ENCODE measurements at places on chromosomes 5 and 9.

GRCh38 chr5:80904533-80905187, 55.5 kb upstream of the RASGRF2 start:
- DNase-seq: no peak

DNA sequence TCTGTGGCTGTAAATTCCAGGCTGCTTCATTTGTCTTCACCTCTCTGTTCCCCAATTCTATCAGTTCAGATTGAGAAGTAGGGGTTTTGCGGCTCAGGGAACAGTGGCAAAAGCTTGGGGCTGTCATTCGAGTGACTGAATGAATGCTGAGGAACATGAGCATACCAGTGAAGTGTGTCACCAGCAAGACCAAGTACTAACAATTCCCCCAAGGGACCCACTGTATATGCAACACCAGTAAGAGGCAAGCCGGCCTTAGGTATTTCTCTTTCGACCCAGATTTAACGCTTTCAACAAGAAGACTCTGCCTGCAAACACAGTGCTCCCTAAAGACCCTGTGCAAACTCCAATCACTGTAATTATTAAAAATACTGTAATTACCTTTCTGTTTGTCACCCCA, 25.8 kb downstream of the KLHL3 start:
- DNase-seq: no peak

- DNase-seq: no peak
Measured at GRCh38 chr5:67104859-67105258, 91.7 kb downstream of the CD180 start.

DNA sequence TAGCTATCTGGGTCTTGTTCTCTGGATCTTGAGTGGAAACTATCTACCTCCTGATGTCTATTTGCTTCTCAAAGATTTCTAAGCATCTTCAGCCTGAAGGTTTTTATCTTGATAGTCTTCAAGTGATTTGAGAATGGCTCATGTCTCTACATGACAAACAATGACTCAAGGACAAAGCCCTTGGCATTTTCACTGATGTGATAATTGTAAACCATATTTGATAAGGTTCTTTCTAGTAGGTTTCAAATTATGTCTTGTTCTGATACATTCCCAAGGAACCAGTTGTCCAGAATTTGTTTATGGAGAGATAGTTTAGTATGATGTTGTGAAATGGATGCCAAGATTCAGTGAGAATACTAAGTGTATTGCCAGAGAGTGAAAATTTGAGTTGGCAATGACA, 1079.3 kb upstream of the CDH9 start:
- DNase-seq: no peak

- DNase-seq: no peak
Measured at GRCh38 chr9:101465326-101465915, 29.8 kb upstream of the ALDOB start.

DNA sequence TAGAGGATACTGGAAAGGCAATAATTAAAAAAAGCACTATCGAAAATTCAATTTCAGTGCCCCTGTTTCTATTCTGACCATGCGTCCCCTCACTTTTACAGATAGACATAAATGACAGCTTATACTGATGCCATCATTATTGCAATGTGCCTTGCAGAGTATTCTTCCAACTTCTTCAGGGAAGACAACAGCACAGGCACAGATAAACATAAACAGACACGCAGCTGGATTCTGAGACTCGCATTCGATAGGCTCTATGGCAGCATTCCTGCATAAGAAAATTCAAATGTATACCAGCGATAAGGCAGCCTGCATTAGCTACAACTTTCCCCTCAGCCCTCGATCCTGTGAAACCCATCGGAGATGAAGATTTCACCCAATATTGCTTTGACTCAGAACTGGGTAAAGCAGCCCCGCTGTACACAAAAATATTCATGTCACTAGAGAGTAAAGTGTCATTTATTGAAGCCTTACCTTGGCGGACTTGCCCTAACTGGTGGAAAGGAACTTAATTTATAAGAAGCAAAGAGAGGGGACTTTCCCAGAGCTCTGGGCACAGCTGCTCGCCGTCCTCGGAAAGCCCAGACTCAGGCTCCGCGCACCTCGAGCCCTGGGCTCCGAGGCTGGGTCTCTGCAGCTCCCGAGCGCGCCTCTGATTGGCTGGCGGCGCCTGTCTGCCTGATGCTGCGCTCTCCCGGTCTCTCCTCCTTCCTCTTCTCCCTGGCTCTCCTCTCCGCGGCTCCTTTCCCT, at the start of gene CDH18:
Gene CDH18 (minus strand): TSS at position 589 of the 750 bp plus-strand sequence. CDS start 149,214 bp downstream, outside the sequence.
- no peak for DNase-seq

GRCh38 chr9:137382444-137383080, 40.4 kb downstream of the EXD3 start:
- no peak for DNase-seq

DNA sequence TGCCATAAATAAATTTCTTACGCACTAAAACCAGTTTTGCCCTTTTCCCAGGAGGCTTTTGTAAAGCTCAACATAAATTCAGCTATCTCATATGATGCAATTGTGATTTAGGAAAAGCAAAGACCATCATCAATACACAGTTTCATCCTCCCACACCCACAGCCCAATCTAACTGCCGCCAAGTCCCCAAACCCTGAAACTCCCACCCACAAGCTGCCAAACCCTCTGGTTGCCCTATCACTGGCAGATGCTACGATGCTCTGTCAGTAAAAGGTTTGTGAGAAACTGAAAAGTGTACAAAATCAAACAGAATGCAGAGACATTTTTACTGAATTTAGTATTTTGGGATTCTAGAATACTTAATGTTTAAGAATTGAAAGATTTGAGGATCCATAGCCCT, 42.8 kb upstream of the NR4A3 start:
- DNase-seq: no peak

- DNase-seq: no peak
Measured at GRCh38 chr5:10633271-10634049, 69.6 kb downstream of the ANKRD33B start.

GRCh38 chr9:134243778-134244467, 79.6 kb upstream of the RNU6ATAC start:
- no peak for DNase-seq

DNA sequence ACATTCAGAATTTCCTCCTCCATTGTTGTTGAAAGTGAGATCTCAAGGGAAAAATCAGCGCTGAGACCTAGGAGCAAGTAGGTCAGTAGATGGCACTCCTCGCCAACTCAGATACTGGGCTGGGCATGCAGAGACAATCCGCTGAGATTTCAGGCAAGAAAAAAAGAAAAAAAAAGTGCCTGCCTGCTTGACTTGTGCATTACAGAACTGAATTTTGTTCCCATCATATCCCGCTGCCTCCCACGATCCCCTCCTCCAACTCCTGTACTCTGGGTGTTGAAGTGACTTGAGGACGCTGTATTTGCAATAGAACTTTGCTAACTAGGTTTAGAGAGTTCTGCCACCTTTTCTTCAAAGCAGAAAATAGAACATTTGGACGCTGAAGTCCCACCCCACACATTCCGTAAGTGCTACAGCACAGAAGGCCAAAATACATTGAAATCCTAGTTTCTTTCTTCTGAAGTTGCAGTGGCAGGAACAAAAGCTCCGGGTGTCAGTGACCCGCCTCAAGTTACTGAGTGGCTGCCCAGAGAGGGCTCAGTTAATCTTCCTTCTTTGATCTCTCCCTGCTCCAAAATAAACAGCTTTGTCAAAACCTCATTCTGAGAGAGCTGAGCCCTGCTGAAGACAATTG, 265.8 kb downstream of the MLLT3 start:
- no peak for DNase-seq

DNA sequence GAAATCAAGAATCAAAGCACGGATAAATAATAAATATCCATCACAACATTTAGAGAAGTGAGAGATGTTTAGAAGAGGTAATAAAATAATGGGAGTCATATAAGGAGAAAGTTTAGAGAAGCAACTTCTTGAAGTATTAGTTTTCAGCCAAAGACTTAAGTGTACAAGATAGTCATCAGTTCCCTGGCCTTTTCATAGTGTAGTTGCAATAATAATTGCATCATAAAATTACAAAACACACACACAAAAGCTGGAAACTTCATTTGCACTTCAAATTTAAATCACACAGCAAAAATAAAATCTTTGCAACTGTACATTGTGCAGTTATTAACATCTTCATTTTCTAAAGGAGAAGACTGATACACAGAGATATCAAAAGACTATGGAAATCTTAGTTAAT, 319.1 kb upstream of the RGMB start:
- no peak for DNase-seq

GRCh38 chr9:132793606-132794580, 84.2 kb downstream of the AK8 start:
- DNase-seq: no peak

DNA sequence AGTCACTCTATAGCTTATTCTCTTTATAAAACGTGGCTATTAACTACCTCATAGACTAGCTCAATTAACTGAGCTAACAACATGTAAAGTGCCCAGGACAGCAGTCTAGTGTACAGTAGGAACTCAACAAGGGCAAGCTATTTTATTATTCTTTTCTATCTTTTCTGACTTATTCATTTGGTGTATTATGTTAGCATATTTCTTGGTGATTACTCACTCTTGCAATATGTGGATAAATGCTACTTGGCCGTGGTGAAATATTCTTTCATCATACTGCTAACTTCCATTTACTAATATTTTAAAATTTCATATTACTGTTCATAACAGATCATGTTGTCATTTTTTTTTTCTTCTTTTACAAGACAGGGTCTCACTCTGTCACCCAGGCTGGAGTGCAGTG, 4.9 kb downstream of the SLC25A51 start:
- no peak for DNase-seq

DNA sequence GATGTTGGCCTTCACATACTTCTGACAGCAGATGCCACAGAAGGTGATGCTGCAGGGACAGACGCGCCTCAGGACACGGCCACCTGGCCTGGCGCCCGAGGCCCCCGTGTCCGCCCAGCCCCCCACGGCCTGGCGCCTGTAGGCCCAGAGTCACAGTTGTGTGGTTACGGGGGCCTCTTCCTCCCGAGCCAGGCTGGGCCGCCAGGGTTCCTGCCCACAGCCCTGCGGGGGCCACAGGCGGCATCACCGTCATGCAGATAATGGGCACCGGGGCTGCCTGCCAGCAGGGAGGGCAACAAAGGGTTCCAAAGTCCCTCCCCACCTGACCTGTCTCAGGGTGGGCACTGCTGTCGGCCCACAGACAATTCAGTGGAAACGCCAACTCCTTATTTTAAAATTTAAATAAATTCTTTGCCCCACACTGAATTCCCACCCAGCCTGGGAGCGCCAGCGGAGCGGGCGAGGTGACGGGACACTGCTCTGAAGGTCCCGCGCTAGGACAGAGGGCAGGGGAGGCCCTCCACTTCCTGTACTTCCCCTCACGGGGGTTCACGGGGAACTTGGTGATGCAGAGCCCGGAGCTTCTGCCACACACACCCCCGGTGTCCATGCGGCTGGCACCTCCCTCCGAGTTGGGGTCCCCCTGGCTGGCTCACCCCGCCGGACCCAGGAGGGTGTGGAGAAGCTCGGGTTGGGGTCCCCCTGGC, 40.6 kb downstream of the EXOC3 start:
- no peak for DNase-seq

DNA sequence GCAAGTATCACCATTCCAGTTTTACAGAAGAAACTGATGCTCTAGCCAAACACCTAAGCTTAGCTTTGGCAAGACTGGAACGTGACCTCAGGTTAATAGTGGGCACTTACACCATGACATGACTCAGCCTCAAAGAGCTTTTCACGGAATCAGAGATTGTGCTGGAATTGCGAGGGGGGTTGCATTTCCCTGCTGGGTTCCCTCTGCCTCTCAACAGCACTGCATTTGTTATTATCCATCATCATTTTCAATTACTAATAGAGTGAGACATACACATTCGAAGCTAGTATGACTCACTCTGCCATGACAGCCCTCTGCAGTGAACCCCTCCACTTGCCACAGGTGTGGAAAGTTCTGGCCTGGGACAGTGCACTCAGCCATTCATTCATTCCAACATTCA, 8.0 kb downstream of the SPOCK1 start:
- DNase-seq: no peak

DNA sequence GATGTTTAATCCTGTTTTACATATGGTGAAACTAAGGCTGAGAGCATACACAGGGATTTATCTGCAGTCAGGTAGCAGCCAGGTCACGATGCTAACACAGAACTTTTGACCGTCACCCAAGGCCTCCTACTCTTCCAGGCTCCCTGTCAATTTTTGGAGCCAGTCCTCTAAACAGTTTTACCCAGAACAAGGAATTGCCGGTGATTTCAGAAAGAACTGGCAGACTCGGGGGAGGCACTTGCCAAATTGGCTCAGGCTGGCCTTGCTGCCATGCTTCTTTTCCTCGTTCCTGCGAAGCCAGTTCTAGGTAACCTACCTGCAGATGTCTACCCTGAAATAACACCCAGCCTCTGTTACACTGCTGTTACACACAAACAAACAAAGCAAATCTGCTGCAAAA, 21.2 kb downstream of the GRIA1 start:
- DNase-seq: no peak

GRCh38 chr9:82997476-82998140, 65.3 kb downstream of the RASEF start:
- DNase-seq: no peak

- DNase-seq: no peak
Measured at GRCh38 chr5:154795235-154795596, 40.0 kb downstream of the LARP1 start.

DNA sequence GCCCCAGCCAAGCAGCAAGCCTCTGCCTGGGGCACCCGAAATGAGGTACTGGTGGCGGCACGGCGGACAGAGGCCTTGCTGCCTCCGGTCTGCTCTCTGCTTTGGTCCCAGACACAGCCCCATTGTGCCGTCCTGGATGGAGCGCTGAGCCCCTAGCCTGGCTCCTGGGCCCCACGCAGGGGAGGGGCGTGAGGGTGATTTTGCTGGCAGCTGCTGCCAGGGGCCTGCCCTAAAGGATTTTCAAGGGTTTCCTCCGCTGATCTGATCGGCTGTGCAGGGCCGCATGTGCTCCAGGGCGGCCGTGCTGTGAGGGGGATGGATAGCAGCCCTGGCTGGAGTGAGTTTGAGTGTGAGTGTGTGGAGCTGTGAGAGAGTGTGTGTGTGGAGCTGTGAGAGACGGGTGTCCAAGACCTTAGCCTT, 1.3 kb downstream of the GPSM1 start:
- no peak for DNase-seq

- no peak for DNase-seq
Measured at GRCh38 chr9:34375901-34376595, 650 bp downstream of the MYORG start.

DNA sequence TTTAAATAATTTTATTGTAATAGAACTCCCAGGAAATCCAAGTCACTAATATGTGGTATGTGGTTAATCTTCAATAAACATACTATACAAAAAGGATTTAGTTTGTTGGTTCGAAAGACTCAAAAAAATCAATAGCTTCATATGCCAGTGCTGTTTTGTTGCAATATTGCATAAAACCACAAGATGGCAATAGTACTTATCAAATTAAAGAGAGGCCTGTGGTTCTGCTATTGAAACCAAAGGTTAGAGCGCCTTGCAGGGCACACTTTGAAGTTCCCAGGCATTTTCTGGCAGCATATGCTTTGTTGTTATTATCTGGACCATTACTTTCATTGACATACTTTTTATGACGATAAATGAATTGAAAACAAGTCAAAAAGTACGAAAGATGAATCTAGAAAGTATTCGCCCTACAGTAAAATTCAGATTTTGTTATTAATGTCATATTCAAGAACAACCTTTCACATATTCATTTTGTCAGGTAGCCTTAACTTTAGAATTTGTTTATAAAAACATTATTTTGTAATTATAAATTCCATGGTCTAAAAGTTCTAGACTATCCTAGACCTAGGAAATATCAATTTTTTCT, 316.3 kb downstream of the MCTP1 start:
- DNase-seq: no peak

- DNase-seq: no peak
Measured at GRCh38 chr9:76101947-76102346, 211.5 kb downstream of the PCSK5 start.

Measured in stimulated activated CD8-positive, alpha-beta memory T cell treated with anti-CD3 and anti-CD28 coated beads, Interleukin-2, amount 100 ng/mL, for 1 hour (primary cell).